ENCODE measurements at places on chromosomes 3 and 15. TPM values are rescaled to one million over a fixed set of nuclear protein-coding genes. Genes with fewer than 3 reads are reported as not detected.

- no peak for DNase-seq
- H3K36me3 ChIP-seq: no peaks in the 10 kb centered on the region
- no peak overlapping the region for H3K27ac ChIP-seq
- no peak overlapping the region for H3K4me3 ChIP-seq
- H3K4me1 ChIP-seq: no peaks in the 10 kb centered on the region
Observed at GRCh38 chr3:137944593-137944992, 65.4 kb upstream of the CLDN18 start.

- no peaks in the 10 kb centered on the region for H3K36me3 ChIP-seq
- no peak overlapping the region for H3K27ac ChIP-seq
- no peaks in the 10 kb centered on the region for H3K27me3 ChIP-seq
- H3K4me1 ChIP-seq: peaks cover 18% of the 10 kb centered on the region
Observed at GRCh38 chr3:100637197-100637631, 27.8 kb downstream of the ADGRG7 start.

TMEM45A gene
- 36.0 TPM for total RNA-seq

NPAP1 gene
- 0.08 TPM for total RNA-seq

FGD5 gene
- total RNA-seq: 6.3 TPM

CLDND1 gene
- 42.6 TPM for total RNA-seq

- no peaks in the 10 kb centered on the region for H3K36me3 ChIP-seq
- no peak overlapping the region for H3K4me3 ChIP-seq
- no peaks in the 10 kb centered on the region for H3K27me3 ChIP-seq
- no peak overlapping the region for H3K27ac ChIP-seq
- H3K4me1 ChIP-seq: no peaks in the 10 kb centered on the region
Observed at GRCh38 chr3:147661916-147662315, 252.8 kb downstream of the ZIC1 start.
